ENCODE measurements at places on chromosomes 12 and 14.

GRCh38 chr12:45235087-45236025 is 19.5 kb downstream of the ANO6 start:
- no peak for DNase-seq

- DNase-seq: no peak
Measured at GRCh38 chr12:39912211-39912980, 193.5 kb downstream of the SLC2A13 start.

GRCh38 chr14:23030936-23031335 is 3.8 kb downstream of the PSMB5 start:
- no peak for DNase-seq

- no peak for DNase-seq
Measured at GRCh38 chr12:48388938-48389337, 38.2 kb upstream of the ZNF641 start.

DNA sequence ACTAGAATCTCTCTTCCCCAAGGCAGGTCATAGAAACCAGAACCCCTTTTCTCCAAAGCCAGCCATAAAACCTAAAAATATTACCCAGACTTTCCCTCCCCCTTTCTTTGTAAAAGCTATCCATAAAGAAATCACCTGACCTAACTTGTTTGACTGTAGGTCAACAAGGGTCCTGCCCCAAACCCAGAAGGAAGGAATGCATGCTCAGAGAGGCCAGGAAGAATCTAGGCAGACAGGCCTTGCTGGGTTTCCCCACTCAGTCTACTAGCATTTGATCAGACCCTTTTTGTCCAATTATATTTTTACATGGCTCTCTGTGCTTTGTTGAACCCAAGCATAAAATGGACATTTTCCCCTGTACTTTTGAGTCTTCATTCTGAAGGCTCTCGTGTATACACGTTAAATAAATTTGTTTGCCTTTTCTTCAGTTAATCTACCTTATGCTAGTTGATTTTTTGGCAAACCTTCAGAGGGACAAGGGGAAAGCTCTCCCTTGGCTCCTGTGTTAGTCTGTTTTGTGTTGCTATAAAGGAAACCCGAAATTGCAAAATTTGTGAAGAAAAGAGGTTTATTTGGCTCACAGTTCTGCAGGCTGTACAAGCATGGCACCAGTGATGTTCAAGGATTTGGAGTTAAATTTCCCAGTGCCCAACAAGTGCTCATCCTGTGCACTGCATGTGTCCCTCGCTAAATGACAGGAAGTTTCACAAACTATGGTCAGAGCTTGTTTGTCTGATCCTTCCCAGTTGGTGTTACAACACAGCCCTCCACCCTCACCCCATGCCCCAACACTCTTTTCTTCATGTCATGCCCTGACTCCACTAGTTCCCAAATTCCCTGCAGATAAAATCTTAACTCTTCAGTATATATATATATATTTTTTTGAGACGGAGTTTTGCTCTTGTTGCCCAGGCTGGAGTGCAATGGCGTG is 14.2 kb upstream of the RASSF3 start:
- DNase-seq: no peak

DNA sequence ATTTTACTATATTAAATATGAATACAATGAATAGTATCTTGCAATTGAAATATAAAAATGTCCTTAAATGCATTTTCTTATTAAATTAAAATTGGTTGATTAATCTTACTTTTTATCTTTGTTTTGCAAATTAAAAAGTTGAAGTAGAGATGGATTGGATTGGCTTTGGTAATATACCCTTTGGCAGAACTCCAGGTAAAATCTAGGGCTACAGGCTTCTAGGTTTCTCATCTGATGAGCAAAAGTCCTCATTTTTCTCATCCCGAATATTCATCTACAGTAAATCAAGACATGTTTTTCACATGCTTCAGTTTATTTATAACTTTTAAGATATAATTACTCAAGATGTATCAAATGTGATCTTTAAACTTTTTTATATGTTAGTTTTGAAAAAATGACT is 2.2 kb downstream of the PTPRR start:
- DNase-seq: no peak

- no peak for DNase-seq
Measured at GRCh38 chr14:90959344-90959743, 101.1 kb downstream of the RPS6KA5 start.

- DNase-seq: no peak
Measured at GRCh38 chr12:69553628-69554248, 31.5 kb upstream of the CCT2 start.

DNA sequence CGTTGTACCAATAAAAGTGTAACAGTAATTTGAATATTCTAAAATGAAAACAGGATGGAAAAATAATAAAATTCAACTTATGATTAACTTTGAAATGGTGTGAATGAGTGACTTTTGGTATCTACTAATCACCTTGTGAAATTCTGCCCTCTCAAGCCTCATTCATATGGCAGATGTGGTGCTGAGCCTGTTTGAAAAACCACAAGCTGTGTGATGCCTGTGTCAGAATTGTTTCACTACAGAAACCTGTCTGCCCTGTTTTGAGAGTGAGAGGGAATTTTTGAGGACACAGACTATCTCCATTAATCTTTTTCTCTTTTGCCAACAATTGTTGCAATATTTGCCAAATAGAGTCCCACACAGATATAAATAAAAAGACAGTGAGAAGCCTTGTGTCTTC is 3.9 kb upstream of the RNU6-7 start:
- DNase-seq: no peak

GRCh38 chr12:98582093-98582492 is 11.4 kb upstream of the SLC25A3 start:
- DNase-seq: no peak

- peak; percentile 52 for DNase-seq
Measured at GRCh38 chr14:80996049-80996901, 40.9 kb downstream of the TSHR start.

DNA sequence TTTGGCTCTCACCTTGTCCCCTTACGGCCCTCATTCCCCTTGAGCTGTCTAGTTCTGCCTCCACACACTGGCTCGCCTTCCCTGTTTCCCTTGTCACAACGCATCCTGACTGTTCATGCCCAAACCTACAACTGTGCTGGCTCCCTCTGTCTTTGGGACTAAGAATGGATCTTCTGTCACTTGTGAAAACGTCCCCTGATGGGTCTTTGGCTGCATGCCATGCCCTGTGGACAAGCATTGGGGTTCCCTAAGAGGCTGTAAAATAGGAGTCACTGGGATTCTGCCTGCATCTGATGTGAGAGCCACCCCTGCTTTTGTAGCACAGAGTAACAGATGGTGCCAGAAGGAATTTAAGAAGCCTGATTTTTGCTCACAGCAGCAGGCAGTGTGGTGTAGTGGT is 285.3 kb upstream of the CRY1 start:
- no peak for DNase-seq

- peak; percentile 32 for DNase-seq
Measured at GRCh38 chr12:67754933-67755697, 106.6 kb downstream of the DYRK2 start.

DNA sequence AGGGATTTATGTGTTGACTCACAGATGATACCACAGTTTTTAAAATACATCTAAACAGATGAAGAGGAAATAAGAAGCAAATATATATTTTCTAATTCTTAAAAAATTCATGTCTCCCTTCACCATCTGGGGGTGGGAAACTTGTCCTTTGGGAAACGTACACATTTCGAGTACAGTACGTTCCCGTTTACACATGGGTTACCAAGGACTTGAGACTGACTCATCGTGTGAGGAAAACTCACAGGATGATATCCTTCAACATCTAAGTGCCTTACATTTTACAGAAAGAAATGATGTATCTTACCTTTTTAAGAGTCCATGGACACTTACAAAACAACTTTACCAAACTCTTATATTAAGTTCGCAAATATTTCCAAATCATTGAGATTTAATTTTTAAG is 16.0 kb upstream of the FBLN5 start:
- DNase-seq: no peak

DNA sequence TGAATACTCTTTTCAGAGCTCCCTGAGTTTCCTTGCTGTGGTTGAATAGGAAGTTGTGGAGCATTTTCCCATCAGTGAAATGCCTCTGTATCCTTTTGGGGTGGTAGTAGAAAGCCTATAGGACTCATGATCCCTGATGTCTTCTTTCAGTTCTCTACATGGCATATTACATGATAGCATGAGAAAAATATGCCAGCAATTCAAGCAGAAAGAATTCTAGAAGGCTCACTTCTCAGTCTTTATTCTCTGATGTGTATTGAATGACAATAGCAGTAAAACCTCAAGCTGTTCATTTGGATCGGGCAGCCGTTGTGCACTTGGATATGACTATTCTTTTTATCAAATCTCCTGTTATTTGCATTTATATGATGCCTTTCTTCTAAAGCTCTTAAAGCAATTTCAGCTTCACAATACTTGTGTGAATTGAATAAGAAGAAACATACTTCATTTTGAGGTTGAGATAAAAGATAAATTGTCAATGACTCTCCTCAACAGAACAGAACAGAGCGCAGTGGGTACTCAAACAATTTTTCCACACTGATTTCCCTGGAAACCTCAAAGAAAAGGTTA is 251.5 kb upstream of the FBXO33 start:
- no peak for DNase-seq

DNA sequence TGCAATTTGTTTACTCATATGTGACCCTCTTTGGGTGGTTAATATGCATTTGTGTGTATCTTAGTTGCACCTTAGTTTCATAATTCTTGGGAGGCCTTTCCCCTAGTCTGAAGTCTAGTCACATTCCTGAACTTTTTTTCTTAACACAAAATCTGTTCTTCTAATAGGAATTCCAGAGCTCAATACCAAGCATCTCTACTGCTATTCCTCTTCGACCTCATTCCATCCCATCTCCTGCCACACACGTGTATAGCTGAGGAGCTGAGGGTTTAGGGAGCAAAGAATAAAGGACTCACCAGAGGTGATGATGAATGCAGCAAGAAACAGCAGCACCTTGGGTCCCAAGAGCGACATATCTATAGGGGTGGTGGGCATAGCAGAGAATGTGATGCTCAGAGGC is 875 bp downstream of the MFAP5 start:
- no peak for DNase-seq
